ENCODE measurements at places on chromosomes 4 and X.

GRCh38 chr4:6388713-6389112 is 83.7 kb downstream of the PPP2R2C start:
- DNase-seq: no peak

DNA sequence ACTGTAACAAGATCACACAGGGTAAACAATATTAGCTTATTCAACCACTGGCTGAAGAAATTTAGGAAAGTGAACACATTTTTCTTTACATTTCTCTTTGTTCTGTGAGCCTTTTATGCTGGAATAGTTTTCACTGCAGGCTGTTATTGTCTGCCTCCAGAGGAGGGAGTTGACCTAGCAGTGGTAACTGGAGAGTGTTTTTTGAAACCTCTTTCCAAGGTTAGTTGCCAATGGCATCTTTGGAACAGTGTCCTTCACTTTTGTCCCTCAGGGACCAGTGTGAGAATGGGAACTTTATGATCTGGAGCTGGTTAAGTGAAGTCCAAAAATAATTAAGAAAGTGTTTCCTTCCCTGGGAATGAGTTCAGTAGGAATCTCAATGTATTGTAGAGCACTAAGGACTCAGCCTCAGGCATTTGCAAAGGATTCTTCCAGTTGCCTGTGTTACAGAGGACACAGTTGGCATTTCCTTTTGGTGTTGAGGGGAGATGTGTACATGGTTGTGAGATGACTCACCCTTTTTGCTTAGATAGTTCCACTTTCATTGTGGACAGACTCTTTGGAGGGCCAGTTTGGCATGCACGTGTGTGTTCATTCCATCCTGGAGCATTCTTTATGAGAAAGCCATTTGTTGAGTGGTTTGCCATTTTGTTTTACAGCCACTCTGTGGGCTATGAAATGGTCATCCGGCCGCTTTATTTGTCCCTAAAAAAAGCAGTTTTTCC is 61.3 kb downstream of the AR start:
- no peak for DNase-seq

DNA sequence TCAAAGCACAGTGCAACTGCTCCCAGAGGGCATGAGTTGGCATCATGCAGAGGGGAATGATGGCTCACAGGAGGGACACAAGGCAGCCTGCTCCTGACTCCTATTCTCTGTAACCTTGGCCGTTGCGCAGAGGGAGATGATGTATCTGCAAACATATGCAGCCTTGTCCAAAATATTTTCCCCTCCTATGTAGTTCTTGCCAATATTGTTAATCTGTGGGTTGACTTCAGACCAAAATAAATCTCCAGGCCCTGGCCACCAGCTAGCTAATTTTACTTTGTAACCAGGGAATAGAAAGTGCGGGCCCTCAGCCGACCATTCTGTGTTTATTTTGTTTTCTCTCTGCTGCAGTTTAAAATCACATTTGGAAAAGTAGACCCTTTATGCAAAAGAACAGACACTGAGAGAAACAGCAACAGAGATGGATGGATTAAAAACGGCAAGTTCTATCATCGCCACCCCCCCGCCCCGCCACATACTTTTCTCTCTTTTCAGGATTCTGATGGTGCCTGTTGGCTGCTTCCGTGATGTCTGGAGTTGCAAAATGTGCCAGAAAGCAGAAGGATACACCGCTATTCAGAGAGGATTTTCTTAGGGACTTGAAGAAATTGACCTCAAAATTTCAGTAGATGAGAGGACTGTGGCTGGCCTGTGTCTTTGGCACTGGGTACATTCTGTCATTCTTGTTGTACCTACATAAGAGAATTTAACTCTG is 185.3 kb upstream of the BCOR start:
- DNase-seq: no peak

DNA sequence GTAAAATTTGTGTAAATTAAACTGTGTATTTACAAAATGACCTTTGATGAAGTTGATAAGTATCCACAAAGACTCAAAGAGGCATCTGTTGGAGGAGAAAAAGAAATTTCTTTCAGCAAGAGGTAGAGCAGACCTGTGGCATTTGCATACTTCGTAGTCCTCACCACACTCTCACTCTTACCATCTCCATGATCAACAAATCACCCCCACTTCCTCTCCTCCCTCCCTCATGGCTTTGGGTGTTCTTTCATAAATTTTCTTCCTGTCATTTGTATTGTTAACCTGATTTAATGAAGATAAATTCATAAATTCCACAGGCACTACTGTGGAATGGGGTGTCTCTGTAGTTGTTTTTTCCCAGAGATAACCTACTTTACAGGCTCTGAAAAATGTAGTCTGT is 366.5 kb downstream of the ZNF674 start:
- DNase-seq: no peak

DNA sequence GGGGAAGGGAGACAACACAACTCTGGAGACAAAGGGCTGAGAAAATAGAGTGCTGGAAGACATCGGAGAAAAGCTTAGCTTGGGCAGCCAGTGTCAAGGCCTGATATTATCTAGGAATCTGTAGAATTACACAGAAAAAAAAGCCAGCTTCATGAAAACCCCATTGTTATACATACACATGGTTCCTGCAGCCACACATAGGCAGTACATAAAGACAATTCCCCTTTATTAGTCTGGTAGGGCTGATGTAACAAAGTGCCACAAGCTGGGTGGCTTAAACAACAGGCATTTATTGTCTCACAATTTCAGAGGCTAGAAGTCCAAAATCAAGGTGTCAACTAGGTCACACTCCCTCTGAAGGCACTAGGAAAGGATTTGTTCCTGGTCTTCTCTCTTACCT is 503.5 kb downstream of the MID1IP1 start:
- DNase-seq: no peak

DNA sequence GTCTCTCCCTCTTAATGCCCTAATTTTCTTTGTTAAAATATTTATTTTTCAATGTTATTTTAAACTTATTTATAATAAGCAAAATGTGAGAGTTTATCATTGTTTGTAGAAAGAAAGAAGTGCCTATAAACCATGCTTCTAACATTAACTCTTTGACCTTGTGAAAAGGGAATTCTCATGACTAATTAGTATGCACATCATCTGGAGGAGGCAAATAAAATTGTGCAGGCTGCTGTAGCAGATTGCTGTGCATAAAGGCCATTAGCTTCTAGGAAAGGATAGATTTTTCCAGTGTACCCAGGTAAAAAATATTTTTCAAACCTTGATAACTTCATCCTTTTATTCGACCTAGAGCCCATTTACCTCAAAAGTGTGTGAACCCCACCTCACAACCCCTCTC is 84.6 kb upstream of the GUCY1A1 start:
- no peak for DNase-seq

- no peak for DNase-seq
These were observed 224.7 kb downstream of the MID1 start for GRCh38 chrX:10395643-10396042.

GRCh38 chrX:6768881-6769280 is 234.0 kb upstream of the VCX3A start:
- DNase-seq: no peak

GRCh38 chr4:152784490-152785350 is 5.0 kb downstream of the ARFIP1 start:
- no peak for DNase-seq

- no peak for DNase-seq
These were observed 78.2 kb downstream of the OPHN1 start for GRCh38 chrX:68354879-68355628.

- DNase-seq: no peak
These were observed 30.4 kb downstream of the SMIM43 start for GRCh38 chr4:121734571-121734970.

DNA sequence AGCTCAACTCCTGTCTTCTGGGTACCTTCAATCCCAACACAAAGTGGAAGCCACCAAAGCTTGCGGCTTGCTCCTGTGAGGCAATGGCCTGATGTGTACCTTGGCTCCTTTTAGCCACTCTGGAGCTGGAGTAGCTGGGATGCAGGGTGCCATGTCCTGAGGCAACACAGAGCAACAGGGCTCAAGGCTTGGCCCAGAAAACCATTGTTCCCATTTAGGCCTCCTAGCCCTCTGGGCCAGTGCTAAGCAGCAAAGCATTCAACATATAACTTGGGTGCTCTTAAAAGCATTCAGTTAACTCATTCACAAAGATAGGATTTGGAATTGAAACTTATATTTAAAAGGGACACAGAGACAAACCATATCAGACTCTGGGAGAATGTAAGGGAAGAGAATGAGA is 194.5 kb upstream of the ARHGEF9 start:
- no peak for DNase-seq

DNA sequence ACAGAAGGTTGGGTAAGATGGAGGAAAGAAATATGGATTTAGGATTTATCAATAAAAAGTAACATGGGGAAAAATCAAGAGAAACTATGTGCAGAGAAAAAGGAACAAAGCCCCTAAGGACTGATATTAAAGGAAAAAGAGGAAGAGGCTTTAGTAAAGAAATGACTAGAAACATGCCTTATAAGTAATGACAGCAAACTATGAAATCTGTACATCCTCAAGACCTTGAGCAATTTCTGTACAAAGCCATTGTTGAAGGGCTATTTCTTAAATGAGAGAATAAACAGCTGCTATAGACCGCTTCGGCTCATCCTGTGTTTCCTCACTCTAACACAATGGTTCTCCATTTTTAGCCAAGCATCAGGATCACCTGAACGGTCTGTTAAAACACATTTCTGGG is 180.3 kb upstream of the ATOH1 start:
- DNase-seq: no peak

GRCh38 chr4:161321706-161322105 is 842.1 kb downstream of the FSTL5 start:
- DNase-seq: no peak

DNA sequence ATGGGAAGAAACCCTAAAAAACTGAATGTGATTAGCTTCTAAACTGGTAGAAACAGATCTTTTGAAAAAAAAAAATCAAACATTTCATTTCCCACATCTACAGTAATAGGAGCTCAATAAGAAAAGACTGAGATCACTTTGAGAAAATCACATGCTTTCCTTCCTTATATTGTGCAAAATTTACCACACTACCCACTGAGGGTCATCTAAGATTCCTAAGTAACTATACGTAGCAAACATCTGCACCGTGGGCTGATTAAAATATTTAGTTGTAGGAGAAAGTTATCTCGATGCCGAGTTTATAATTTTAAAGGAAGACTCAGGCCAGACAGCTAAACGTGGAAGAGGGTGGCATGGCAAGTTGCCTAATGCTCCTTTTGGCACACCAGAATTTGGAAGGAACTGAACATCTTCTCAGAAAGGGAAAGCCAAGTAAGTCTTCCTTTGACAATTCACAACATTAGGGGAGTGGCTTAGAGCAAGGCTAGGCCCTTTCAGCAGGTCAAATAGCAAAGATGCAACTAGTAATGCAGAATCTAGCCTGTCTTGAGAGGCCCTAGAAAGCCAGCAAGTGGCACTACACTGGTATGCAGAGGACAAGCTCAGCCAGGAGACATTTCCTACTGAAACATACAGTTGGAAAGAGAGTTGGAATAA is 128.0 kb downstream of the TMA16 start:
- no peak for DNase-seq

DNA sequence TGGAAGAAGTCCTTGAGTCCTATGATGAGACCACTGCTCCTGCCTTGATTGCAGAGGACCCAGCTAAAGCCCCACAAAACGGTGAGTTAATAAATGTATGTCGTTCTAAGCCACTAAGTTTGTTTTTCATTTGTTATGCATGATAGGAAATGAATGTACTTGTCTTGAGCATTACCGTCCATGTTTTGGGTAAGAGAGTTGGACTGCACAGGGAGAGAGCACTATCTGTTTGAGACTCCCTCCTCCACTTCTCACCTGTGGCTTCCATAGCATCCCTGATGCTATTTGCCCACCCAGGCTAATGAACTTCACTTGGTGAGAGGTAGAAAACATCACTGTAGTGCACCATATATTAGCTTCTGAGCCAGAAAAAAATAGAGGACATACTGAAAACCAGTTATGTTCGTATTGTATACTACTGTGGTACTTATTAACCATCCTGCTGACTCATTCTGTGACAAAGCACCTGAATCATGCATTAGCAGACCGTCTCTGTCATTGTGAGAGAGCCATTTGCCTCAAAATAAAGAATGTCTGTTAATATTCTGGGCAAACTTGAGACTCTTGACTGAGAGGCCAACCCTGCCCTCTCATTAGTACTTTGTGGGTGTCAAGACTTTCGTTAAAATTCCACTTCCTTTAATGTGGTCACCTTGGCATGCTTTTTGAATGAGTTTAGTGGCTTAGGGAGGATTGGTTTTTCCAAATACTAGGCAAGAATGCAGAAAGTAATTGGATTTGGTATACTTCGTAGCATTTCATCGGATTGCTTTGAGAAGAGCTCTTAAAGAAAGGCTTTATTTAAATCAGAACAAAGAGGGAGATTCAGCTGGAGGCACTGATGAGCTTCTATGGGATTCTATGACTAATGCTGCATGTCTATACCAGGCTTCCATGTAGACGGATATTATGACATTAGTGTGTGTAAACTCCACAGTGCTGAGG is 99.3 kb upstream of the GRPR start:
- DNase-seq: no peak

DNA sequence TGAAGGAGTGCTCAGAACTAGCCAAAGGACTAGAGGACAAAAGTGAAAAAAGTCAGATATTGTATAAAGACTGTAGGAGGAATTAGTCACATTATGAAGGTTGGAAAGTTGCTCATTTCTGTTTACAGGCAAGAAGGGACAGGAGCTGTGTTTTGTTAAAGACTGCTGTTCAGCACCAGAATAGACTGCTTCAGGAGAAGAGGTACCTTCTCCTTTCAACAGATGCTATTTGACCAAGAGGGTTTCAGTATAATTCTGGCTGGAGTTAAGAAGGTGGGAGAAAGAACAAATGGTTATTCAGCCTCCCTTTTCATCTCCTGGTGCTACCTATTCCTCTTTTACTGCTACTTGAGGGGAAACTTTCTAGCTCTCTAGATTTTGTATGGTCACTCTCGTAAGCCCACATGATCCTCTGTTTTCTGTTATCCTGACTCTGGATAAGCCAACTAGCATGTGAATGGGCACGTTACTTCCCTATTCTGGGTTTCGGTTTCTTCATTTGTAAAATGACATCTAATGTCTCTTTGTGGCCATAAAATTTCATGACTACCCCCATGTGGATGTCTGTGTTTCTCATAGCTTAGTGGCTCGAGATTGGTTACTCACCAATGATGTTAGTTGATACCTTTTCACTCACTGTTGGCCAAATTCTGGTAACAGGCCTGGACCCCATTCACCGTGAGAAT is 68.9 kb downstream of the SH2D1A start:
- DNase-seq: no peak
